ENCODE measurements at places on chromosomes 11 and 22.

DNA sequence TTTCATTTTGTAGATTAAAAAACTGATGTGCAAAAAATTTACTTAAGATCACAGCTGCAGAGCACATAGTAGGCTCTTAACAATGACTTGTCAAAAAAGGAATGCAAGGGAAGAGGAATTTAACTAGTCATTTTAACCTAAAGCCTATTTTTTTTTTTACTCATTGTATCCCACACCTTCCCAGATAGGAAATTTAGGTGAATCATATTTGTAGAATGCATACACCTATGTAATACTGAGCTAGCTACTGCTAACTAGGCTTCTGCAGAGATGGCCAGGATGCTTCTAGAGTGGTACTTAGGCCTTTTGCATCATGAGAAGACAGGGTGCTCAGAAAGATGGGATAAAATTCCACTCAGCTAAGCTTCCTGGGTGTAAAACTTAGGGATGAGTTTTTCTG is 387.3 kb downstream of the AASDHPPT start:
- DNase-seq, result no peak

DNA sequence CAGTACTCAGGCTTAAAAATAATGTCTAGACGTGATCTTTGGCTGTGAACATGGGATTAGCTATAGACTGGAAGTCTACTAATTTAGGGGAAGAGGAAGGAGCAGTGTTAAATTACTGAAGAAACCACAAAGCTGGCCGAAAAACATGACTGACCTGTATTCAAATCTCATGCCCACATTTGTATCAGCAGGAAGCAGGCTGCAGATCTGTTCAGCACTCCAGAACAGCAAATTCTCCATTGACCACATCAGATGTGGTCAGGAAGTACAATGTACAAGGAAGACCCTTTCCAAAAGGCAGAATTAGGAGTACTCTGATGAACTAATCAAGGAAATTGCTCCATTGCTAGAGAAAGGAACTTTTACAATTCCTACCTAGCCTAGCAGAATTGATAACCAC is 31.7 kb downstream of the DCDC1 start:
- no peak for DNase-seq

DNA sequence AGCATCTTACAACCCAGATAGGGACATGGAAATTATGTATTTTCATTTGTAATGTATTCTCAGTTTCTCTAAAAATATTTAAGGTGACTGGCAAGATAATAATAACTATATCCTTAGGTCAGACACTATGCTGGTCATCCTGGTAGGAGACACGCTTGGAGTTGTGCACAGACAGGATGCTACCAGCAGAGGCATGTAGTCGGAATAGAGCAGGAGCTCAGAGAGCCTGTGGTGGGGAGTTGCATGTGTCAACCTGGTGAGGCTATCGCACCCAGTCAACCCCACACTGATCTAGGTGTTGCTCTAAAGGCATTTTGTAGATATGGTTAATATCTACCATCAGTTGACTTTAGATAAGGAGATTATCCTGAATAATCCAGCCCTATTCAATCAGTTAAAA is 318.5 kb downstream of the MIAT start:
- DNase-seq, result no peak

DNA sequence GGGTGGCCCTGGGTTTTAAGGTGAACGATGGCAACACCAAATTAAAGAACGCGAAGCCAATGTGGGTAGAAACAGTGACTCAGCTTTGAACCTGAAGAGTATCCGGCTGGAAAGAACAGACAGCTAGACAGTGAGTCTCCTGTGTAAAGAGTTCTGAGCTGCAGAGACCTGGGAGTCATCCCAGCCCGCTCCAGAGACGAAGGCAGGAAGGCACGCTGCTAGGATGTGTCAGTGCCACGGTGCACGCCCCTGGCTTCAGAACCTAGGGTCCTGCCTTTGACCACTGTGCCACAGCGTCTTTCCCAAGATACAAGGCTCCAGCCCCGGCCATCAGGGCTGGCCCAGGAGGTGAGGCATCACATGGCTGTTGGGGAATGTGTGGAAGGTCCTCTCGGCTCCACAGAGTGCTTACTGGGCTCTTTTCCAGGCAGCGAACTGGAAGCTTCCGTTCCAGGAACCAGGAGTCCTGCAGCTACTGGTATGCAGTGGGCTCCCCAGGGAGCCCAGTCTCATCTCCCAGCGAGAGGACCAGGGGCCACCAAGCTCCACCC is 29.9 kb downstream of the LRFN4 start:
- DNase-seq, result no peak

GRCh38 chr11:119108857-119109221 is 1.7 kb downstream of the C2CD2L start:
- no peak for DNase-seq

GRCh38 chr11:134683860-134684259 is 271.8 kb upstream of the B3GAT1 start:
- DNase-seq, result no peak

DNA sequence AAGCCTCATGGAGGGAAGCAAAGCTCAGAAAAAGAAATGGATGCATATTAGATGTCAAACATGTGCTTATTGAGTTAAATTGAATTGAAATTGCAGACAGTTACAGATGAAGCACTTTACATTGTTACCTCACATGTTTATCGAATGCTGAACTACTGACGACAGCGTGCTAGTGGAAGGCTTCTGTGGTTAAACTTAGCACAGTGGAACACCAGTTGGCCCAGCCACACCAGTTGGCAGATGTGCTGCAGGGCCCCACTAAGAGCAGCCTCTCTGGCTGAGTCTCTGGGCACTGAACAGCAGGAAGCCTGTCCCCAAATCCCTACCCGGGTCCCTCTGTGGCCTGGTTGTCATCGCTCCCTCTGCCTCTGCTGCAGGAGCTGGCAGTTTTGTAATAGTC is 242.1 kb downstream of the NTM start:
- DNase-seq, result no peak

GRCh38 chr11:23679041-23679440 is 817.8 kb upstream of the LUZP2 start:
- DNase-seq, result no peak

GRCh38 chr11:121575963-121576290 is 123.2 kb upstream of the SORL1-AS1 start:
- no peak for DNase-seq

- DNase-seq, result no peak
These were observed 291.8 kb downstream of the AASDHPPT start for GRCh38 chr11:106369224-106369623.

GRCh38 chr22:17501679-17502285 is 61.5 kb upstream of the SLC25A18 start:
- peak; percentile 81 for DNase-seq

- no peak for DNase-seq
These were observed 12.1 kb upstream of the ELFN2 start for GRCh38 chr22:37439347-37439746.

DNA sequence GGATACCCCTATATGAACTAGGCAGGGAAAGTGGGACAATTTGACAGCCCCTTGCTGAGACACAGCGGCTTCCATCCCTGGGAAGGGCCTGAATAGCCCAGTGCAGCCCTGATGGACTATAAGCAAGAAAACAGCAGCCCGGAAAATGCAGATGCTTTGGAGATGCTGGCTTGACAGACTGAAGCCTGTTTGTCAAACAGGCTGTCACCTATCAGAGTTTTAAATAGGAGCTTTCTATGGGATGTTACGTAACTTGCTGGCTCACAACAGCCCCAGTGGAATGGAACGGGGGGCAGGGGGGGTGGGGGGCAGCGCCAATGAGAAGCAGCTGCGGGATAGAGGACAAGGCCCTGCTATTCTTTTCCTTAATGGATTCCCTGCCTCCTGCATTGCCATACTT is 91.9 kb upstream of the NTM start:
- DNase-seq, result no peak

DNA sequence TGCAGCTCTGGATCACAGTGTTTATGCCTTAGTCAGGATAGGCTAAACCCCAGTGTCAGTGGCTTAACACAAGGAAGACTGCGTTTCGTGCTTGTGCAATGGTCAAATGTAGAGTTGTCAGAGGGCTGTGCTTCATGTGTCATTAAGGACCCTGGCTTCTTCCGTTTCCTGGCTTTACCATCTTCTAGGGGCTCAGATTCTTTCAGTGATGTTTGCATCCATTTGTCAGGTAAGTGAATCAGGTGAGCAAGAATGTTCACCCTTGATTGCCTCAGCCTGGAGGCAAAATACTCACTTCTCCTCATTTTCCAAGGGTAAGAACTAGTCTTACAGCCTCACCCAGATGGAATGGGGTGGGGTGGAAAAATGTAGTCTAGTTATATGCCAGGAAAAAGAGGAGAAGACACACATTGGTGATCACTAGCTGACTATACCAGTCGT is 20.5 kb upstream of the AMOTL1 start:
- DNase-seq, result no peak

- DNase-seq, result no peak
These were observed 1.0 kb downstream of the CCDC15 start for GRCh38 chr11:124955035-124955434.

- no peak for DNase-seq
These were observed 21.8 kb upstream of the WNT7B start for GRCh38 chr22:45998638-45999378.

DNA sequence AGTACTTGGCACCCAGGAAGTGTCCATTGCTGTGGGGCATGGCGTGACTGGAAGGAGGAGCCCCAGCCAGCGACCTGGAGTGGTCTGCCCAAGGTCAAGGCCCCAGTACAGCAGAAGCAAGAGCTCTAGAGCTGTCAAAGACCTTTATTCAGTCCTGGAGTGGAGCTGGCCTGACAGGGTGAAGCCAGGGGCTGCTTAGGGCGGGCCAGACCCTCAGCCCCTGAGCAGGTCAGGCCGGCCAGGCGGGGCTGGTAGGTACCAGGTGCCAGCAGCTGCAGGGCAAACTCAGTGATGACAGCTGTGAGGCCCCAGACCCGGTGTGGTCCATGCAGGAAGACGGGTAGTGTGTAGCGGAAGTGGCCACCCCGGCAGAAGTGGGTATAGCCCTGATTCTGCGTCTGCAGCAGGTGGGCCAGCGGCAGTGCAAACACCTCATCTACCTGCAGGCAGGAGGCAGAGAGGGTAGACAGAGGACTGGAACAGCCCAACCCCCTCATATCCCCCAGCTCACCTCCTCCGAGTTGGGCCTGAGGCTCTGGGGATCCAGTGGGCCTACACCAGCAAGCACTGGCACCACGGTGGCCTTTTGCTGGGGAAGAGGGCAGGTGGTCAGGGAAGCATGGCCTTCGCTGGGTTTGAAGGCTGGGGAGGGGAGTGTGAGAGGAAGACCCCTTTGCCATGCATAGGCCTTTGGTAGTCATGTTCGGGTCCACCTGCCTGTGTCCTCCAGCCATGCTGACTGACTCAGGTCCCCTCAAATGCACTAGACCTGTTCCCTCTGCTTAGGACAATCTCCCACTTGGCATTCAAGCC is 1.7 kb downstream of the NUDT8 start:
- no peak for DNase-seq

- DNase-seq, result peak; percentile 45
These were observed 9.5 kb downstream of the STK33 start for GRCh38 chr11:8584511-8584910.

DNA sequence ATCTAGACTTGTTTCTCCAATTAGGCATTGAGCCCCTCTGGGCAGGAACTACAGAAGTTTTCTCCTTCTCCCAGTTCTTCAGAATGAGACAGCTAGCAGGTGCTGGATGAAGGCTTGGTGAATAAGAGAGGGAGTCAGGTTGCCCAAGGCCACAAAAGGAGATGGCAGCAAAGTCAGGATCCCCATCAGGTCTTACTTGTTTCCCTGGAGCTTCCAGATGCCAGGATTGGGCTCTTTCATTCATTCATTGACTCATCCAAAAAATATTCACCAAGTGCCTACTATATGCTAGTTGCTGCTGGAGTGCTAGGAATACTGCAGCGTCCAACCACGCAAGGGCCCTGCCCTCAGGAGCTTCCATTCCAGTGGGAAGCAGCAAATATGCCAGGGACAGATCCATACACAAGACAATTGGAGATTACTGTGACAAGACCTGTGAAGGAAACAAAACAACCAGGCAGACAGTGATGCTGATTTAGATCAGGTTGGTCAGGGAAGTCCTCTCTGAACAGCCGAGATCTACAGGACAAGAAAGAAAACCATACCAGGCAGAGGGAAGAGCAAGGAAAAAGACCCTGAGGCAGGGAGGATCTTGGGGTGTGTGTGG is 24.6 kb upstream of the LMO1 start:
- DNase-seq, result no peak

GRCh38 chr22:30017375-30018223 is 62.7 kb upstream of the HORMAD2 start:
- no peak for DNase-seq

DNA sequence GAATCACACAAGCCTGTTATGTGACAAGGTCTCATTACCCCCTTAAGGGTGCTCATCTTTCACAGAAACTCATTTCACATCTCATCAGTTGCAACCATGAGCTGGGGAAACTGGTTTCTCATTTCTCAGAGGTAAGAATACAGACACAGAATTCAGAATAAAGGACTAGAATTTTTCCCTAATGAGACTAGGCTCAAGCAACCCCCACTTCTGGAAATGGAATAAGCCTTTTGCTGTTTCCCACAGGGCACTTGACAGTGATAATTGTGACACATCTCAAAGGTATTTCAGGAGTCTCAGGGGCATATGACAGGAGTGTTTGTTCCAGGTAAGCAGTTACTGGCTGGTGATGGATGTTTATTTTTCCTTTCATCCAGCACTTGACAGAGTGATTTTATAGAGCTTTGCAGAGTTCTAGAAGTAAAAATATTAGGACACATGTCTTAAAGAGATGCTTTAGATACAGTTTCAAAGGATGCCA is 112.9 kb upstream of the DDI1 start:
- DNase-seq, result peak; percentile 7

GRCh38 chr11:117292616-117293015 is 1.5 kb downstream of the BACE1-AS start:
- no peak for DNase-seq

DNA sequence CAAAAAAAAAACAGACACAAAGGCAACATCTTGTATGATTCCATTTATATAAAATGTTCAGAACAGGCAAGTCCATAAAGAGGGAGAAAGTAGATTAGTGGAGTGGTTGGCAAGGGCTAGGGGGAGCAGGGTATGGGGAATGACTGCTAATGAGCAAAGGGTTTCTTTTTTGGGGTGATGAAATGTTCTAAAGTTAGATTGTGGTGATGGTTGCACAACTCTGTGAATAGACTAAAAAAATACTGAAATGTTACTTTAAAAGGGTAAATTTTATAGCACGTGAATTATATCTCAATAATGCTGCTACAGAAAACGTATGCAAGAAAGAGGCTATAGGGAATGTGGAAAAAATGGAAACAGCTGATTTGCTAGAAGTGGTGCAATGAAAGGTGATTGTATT is 155.1 kb downstream of the TENM4 start:
- DNase-seq, result no peak

DNA sequence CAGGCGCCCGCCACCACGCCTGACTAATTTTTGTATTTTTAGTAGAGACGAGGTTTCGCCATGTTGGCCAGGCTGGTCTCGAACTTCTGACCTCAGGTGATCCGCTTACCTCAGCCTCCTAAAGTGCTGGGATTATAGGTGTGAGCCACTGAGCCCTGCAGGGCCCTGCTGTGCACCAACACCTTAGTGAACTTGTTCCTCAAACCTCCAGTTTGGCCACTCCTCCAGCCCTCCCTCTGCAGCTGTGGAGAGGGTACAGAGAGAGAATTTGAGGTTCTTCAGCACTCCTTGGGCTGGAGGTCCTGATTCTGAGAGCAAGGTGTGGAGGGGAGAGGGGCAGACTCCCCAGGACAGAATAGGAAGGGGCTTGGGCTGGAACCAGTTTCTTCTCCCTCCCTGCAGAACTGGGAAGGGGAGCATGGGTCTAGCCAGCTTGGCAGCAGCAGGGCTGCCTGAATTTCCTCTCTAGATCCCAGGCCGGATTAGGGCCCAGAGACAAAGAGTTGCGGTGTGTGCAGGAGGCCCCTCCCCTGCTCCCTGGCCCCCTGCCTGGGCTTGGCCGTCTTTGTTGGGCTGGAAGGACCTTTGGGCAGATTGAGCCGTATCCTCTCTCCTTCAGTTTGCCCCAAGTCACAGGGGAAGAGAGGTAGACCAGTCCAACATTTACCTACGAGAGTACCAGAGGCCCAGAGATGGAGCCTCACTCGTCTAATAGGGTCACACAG is 2.3 kb upstream of the PEX16 start:
- DNase-seq, result no peak
